ENCODE measurements at places on chromosomes 4 and X.

DNA sequence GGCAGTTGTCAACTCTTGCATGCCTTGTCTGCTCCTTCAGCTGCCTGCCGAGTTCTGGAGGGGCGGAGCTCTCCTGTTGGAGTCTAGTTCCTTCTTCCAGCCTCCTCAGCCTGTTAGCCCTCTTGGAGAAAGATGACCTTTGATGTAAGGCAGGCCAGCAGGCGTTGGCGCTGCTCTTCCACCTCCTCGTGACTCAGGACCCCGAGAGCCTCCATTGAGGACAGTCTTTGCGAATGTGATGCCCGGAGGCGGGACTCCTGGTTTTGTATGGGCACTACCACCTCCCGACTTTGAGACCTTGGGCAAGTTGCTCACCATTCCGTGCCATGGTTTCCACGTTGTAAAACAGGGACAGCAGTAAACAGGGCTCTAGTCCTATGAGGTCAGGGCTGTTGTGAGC, 108.3 kb downstream of the TENM3 start:
- DNase-seq, result no peak

- DNase-seq, result no peak
These were observed 77.6 kb upstream of the PCDH18 start for GRCh38 chr4:137609718-137610430.

DNA sequence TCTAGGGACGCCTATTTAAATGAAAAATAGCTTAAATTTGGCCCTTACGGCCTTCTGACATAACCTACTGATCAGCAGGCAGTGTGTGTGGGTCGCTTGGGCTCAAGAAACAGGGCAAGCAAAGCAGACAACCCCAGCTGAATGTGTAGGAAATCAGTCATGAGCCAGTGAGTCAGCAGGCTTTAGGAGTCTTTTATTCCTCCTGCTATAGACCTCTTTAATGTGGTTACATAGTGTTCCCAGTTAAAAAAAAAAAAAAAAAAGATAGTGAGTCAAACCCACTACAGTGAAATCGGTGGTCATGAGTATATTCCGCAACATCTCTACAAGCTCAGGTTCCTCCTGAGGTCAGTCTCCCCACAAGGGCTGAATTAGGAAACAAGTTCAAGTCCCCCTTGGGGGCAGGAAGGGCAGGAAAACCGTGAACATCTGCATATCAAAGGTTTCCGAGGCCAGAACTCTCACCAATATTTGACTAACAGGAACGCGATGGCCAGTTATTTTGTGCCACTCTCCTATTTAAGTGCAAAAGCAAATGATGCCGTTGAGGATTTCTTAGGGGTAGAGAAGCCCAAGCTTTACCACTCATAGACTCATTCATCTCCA, 32.7 kb downstream of the ACSL1 start:
- DNase-seq, result no peak

DNA sequence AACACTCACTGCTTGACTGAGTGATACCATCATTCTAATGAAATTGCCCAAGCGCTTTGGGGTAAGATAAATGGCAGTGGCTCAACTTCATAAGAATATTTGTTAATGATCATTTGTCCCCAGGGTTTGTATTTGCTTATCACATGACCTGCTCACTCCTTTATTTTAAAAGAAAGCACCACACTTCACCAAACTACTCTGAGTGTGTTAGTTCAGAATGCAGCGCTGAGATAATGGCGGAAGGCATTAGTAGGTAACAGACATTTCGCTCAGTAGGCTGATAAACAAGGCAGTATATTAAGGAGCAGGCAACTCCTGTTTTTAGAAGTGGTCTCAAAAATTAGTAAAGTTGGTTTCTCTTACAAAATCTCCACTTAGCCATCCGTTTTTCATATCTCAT, 1.6 kb downstream of the SNX25 start:
- DNase-seq, result no peak

GRCh38 chrX:107213477-107213876, 7.1 kb downstream of the DNAAF6 start:
- no peak for DNase-seq

- no peak for DNase-seq
These were observed 2188.9 kb upstream of the TENM3 start for GRCh38 chr4:180054291-180054690.

- no peak for DNase-seq
These were observed 28.0 kb downstream of the JAKMIP1 start for GRCh38 chr4:6172093-6172926.

- DNase-seq, result no peak
These were observed 847.9 kb downstream of the RAB28 start for GRCh38 chr4:12636191-12636590.

- no peak for DNase-seq
These were observed 1.7 kb upstream of the MXRA5 start for GRCh38 chrX:3348191-3348590.

- no peak for DNase-seq
These were observed 14.8 kb upstream of the UCHL1 start for GRCh38 chr4:41241919-41242318.

DNA sequence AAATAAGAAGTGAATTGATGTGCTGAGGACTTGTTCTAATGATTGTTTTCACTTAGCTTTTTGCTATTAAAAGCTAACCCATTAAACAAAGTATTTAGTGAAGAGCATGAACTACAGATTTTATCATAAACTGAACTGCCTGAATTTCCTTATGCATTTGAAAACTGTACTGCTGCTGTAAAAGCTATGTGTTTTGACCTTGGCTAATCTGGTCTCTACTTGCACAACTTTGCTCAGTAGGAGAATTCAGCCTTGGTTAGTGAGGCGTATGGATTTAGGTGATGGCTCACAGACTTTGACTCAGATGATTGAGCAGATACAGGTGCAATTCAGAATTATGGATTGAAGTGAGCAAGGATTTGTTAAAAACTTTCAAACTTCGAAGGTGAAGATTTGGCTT, 38.7 kb upstream of the FAT1 start:
- DNase-seq, result no peak

GRCh38 chr4:110712486-110712885, 89.6 kb upstream of the PITX2 start:
- no peak for DNase-seq

DNA sequence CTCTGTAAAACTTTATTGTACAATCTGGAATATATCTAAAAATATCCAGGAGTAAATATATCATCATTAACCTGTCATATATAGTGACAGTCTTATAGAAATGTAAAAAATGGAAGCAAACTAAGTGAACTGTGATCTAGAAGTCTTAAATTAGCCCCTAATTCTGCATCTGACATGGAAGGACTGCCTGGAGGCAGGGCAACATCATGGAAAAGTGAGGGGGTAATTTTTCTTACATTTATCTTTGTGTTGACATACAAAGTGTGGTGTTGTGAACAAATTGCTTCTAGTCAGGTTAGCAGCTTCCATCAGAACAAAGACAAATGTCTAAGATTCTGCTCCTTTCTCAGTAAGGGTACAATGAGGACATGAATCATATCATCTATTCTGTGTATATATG, 186.3 kb downstream of the C4orf33 start:
- no peak for DNase-seq

DNA sequence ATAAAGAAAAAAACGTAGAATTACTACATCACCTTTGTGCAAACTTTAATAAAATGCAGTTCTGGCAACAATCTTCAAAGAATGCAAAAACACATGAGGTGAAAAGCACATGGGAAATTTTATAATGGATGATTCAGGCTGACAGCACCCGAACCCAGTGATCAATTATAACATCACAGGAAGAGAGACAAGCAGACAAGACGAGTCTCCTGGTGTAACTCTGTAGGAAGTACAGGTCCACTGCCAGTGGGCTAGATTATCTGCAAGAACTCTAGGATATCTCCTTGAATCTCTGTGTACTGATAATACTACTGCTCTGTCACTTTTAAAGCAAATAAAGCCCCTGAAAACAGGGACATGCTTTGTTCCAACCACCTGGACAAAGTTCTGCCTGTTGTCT, 58.9 kb upstream of the NXF3 start:
- DNase-seq, result no peak

DNA sequence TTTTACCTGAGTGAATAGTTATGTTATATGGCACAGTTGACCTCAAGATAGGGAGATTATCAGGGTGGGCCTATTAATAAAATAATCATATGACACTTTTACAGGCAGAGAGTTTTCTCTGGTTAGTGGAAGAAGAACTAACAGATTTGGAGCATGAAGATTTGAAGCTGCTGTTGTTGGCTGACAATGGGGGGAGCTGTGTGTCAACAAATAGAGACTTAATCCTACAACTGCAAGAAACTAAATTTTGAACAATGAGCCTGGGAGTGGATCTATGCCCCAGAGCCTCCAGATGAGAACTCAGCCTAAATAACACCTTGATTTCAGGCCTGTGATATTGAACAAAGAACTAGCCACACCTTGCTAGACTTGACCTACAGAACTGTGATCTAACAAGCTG, 7.2 kb upstream of the CCSER1 start:
- DNase-seq, result no peak

DNA sequence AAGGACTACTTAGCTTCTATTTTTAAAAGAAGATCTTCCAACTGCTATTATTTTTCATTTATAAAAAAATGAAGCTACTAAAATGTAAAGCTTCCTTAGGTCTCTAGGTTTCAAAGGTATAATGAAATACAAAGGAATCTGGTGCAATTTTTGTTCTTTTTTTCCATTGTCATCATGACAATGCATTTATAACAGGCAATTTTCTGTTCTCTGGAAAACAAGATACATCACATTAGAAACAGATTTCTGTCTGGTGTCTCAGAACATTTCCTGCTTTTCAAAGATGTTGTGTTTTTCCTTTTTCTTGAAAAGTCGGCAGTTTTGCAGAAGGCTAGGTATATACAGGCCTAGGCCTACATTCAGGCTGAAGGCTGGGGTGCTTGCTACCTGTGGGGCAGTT, 63.6 kb upstream of the ATP8A1 start:
- DNase-seq, result no peak

GRCh38 chrX:112731793-112732192, 52.1 kb upstream of the LHFPL1 start:
- DNase-seq, result no peak

DNA sequence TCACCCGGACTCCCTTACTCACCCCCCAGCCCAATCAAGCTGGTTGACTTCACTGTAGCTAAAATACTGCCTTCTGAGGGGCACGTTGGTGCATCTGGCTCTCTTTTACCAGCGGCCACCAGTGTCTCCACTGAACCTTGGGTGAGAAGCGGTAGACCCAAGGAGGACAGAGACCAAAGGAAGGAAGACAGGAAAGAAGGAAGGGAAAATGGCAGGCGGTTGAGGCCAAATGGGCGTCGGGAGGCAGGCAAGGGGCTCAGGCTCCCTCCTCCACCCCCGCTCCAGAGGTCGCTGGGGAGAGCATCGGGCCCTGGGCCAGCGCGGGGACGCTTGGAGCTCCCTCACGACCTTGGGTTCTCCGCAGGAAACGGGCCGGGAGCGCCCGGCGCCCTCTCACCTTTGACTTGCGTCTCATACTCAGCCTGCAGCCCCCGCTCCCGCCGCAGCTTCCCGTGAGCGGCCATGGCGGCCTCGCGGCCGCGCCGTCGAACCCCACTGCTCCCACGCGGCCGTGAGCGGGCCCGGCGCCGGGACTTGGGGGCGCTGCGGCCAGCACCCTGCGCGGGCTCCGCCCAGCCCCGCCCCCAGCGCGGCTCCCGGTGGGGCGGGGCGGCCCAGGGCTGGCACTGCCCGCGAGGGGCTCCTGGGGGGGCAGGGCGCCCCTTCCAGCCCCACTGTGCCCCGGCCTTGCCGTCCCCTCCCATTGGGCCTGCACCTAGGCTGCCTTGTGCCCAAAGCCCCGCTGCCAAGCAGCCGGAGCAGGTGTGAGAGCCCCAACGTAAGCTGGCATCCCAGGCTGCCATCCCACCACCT, at the start of gene ARHGAP4:
Gene ARHGAP4, minus strand, starts transcription at position 526 of the 813 bp plus-strand sequence. Its CDS starts 62 bp downstream, at position 464.
- DNase-seq, result peak; percentile 57

GRCh38 chr4:145207934-145208333, 27.5 kb upstream of the OTUD4 start:
- DNase-seq, result no peak

- peak; percentile 31 for DNase-seq
These were observed 147.7 kb downstream of the SH3KBP1 start for GRCh38 chrX:19739683-19740082.

- DNase-seq, result no peak
These were observed 55.0 kb upstream of the FAM9B start for GRCh38 chrX:9088896-9089295.

DNA sequence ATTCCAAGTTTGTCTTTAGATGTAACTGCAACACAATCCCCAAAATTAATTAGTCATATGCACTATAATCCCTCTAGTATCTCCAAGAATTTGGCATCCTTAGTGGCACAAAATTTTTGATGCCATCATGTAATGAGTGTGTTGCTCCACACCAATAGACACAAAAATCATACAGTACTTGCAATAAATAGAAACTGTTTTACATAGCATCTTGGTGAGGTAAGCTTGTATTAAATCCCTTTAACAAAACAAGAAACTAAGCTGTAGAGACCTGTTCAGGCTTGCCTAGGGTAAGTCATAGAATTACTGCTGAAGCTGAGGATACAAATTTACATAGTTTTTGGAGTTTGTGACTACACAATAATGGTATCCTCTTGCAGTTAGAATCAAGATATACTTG, 64.5 kb upstream of the PRSS12 start:
- DNase-seq, result no peak

GRCh38 chrX:84156821-84157220, 31.2 kb downstream of the RPS6KA6 start:
- no peak for DNase-seq

DNA sequence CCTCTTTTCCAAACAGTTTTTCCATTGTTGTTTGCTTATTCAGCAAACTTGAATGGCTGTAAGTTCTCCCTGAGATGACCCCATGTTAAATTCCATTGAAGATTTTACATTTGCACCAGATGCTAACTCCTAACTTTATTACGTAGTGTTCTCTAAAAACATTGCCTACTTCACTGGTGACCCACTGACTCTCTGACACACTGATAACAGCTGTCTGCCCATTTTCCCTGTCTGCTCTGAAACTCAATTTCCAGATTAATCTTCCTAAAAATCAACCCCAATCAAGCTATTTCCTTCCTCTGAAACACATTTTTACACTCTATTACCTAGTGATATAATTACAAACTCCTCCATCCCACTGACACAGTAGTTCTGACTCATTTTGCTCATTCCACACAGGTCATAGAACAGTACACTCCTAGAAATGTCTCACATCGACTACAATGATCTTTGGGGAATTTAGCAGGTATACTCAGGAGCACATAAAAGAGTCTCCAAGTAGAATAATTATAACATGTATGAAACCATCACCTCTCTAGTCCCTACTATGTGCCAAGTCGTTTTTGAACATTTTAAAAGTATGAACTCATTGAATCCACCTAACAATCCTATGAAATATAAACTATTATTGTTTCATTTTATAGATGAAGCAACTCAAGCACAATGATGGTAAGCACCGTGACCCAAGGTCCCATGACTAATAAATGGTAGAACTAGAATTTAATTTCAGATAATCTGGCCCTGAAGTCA, 210.9 kb downstream of the SLIT2 start:
- DNase-seq, result no peak

- DNase-seq, result no peak
These were observed 5.6 kb upstream of the TXK start for GRCh38 chr4:48139691-48140090.

- no peak for DNase-seq
These were observed 9.2 kb upstream of the VAMP7 start for GRCh38 chrX:155871934-155872333.

Data from GM13976 (cell line).